Mesothelial cell of epicardium (in vitro differentiated cells): ENCODE measurements at places on chromosomes 5 and 9.
A peak's percentile ranks its signal among the peaks of the same experiment; 100 is the strongest.

DNA sequence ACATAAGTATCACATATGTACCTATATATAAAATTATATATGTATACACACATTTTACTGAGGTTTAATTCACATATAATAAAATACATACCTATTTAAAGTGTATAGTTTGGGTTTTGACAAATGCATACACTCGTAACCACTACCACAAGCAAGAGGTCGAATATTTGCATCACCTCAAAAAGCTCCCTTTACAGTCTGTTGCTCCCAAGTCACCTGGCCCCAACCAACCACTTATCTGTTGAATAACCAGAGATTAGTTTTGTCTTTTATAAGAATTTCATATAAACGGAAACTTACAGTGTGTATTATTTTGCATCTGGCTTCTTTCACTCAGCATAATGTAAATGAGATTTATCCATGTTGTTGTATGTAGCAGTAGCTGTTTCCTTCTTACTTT is 218.9 kb downstream of the MAT2B start:
- no peak for DNase-seq

- DNase-seq, result no peak
These were observed 101.9 kb upstream of the SLC44A1 start for GRCh38 chr9:105142406-105143135.

- DNase-seq, result no peak
These were observed 41.9 kb downstream of the NACC2 start for GRCh38 chr9:136052991-136053756.

DNA sequence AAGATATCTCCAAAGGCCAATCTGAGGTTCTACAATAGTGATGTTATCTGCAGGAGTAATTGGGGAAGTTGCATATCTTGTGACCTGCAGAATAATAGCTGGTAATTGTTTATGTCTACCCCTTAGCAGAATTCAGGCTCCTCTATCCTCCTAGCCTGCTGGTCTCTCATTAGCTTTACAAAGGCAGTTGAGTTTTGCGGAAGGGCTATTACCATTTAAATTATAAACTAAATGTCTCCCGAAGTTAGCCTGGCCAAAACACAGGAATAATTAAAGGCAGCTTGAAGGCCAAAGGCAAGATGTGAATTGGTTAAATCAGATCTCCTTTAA is 168.7 kb downstream of the TTC39B start:
- DNase-seq, result no peak

DNA sequence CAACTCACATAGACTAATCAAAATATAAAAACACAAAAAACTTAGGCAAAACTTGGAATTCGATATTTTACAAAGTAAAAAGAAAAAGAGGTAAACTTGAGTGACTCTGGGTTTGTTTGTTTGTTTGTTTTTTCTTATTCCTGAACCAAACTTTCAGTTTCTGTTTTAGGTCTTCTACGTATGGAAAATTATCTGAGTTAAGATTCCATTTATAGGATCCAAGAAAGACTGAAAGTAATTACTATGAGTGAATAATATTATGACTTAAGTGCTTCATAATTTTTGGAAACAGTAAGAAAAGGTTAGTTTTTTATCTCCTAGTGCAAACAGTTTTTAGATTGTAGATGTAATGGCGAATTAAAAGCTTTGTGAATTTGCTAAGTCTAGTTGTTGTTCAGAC is 13.2 kb downstream of the ST8SIA4 start:
- DNase-seq, result no peak

- DNase-seq, result no peak
These were observed 28.9 kb downstream of the HABP4 start for GRCh38 chr9:96478829-96479371.

DNA sequence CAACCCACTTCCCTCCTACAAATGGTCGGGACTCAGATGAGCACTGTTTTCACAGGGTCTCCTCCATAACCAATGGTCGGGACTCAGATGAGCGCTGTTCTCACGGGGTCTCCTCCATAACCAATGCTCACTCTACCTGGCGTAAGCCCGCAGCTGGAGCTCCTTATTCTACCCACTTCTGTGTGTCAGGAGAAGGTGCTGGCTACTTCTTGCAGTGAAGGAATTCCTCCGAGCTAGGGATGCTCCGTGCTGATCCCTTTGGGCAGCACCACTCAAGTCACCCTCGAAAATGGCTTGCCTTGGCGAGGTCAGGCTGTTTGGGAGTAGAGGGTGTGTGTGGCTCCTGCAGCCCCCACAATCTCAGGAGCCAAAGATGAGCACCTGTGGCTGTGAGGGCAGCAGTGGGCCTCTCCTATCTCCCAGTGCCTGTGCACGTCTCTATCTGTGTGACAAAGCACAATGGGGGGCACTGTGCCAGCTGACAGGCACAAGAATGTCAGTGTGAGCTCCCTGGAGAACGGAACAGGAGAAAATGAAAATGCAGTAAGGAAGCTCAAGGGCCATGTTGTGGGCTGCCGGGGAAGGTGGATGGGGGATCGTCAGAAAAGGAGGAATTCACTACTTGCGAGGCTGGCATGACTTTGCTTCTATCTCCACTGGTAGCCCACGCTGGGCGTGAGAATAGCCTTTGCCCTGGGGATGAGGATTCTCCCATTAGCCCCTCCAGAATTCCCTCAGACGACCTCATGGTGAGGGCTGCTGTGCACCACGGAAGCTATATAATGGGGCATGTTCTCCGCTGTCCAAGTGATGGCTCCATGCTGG is 3.9 kb upstream of the BTNL9 start:
- peak; percentile 33 for DNase-seq

- no peak for DNase-seq
These were observed 594.7 kb upstream of the WWC1 start for GRCh38 chr5:167696558-167697314.

GRCh38 chr9:135359764-135360163 is 119.8 kb upstream of the PPP1R26 start:
- no peak for DNase-seq

DNA sequence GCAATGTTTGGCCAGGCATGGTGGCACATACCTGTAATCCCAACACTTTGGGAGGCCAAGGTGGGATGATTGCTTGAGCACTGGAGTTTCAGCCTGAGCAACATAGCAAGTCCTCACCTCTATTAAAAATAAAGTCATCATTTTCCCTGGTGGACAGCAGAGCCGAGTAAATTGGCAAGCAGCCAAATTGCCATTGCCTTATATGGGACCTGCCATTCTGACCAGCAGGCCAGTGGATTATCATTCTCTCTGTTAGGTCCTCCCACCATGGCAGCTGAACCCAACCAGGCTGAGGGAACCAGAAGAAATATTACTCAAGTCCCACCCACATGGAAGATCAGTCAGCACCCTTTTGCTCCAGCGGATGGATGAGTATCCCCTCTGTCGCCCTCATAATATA is 1829.9 kb downstream of the EFNA5 start:
- no peak for DNase-seq

GRCh38 chr5:111131356-111131755 is 39.2 kb downstream of the WDR36 start:
- no peak for DNase-seq

DNA sequence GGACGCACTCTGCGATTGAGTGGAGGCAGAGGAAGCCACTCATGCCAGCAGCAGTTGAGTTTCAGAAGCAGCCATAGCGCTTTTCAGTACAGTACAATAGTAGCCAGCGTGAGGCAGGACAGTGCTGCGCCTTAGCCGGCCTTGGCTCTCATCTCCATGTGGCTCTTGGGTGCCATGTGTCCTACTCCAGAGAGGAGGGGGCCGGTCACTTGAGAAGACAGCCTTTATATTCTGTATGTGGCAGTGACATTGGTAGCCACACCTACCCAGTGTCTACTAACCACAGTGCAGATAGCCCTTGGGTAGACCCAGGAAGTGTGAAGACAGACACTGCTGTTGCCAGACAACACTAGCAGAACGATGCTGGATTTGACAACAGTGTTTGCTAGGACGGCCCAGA is 42.3 kb downstream of the FAM78A start:
- DNase-seq, result no peak

- DNase-seq, result no peak
These were observed 47.5 kb downstream of the VPS13A start for GRCh38 chr9:77224746-77225312.

DNA sequence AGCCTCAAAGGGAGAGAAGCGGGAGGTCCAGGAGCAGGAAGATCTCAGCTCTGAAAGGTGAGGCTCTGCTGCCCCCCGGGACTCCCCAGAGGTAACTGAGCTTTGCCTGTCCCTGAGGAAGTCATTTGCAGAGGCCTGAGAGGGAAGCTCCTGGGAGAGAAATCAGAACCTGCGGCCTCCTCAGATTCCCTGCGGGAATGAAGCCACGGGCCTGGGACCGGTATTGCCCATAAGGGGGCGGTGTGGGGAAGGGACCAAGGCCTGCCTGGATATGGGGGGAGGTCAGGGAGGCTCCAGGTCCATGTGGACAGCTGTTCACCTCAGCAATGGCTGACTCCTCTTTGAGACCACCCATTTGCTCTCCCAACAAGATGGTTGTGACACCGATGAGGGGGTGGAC is 1.3 kb downstream of the SPATA31E1 start:
- no peak for DNase-seq

GRCh38 chr5:79241535-79241979 is 5.6 kb downstream of the JMY start:
- DNase-seq, result no peak

DNA sequence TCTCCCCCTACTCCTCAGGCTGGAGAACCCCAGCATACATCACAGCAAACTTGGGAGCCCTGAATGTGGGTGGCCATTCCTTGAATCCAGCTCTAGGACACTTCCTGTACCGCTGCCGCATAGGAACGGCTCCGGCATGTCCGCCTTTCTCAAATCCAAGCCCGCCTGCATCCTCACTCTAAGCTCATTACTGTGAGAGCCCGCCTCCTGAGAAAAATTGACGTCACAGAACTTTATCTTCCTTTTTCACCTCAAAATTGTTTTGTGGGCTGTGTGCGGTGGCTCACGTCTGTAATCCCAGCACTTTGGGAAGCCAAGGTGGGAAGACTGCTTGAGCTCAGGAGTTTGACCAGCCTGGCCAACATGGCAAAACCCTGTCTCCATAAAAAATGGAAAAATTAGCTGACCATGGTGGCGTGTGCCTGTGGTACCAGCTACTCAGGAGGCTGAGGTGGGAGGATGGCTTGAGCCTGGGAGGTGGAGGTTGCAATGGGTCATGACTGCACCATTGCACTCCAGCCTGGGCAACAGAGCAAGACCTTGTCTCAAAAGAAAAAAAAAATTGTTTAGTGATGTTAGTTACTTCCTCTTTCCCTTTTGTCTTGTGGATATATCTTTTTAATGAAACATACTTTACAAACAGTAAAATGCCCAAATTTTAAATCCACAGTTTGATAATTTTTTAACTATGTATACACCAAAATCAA is 22.8 kb downstream of the RNF44 start:
- no peak for DNase-seq

GRCh38 chr9:93321220-93321610 is 130.3 kb upstream of the FAM120A start:
- DNase-seq, result no peak

- no peak for DNase-seq
These were observed 154.1 kb downstream of the CARTPT start for GRCh38 chr5:71873191-71873591.

DNA sequence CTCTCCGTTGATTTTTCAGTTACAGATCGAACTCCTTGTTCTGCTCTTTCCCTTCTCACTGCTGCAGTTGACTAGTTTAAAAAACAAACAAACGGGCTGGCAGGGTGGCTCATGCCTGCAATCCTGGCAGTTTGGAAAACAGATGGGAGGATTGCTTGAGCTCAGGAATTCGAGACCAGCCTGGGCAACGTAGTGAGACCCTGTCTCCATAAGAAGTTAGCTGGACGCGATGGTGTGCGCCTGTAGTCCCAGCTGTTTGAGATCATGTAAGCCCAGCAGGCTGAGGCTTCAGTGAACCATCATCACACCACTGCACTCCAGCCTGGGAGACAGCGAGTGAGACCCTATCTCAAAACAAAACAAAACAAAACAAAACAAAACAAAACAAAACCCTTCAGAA is 51.4 kb upstream of the NCS1 start:
- no peak for DNase-seq

DNA sequence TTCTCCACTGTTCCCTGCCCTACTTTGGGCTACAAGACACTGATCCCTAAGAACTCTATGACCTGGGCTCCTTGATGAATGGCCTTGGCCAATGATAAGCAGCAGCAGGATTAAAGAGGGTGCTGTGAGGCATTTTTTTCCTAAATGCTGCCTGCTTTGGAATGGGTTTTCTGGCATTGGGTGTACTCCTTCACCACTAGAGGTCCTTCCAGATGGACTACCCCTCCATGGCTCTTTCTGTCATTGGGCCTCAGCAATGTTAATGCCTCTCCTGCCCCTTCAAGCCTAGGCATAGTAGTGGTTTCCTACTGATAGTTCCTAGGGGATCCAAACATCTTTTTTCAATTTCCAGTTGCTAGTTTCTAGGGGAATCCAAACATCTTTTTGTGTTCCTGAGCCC is 319.3 kb upstream of the RPS23 start:
- DNase-seq, result no peak

GRCh38 chr5:180347702-180348101 is 5.4 kb downstream of the GFPT2 start:
- DNase-seq, result no peak

GRCh38 chr9:81861644-81862043 is 66.6 kb upstream of the SPATA31D4 start:
- no peak for DNase-seq

DNA sequence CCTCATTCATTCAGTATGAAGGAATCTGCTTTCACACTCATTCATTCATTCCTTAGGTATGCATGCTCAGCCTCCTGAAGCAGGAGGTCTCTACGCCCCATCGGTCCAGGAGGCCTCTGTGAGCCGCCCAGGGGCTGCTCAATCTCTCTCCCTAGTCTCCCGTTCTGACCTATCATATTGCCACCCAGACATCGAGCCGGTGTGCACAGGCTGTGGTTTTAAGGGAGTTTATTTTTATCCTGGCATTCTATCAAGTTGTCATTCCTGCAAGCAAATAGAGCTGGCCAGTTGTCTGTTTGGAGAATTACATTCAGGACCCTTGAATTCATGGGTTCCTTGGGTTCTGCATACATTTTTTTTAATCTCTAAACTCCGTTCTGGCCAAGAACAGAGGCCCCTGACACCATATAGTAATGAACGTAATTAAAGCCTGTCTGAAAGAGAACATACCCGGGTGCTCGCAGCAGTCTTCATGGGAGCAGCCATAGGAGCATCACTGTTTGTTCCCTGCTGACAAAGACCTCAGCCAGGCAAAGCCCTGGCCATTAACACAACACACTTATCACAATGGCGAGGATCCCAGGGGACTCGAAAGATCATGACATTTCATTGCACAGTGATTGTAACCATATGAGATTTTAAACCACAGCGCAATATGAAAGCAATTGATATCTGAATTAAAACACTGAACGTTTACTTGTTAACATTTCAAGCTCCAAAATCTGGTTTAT is 80.9 kb downstream of the ADAMTS16 start:
- no peak for DNase-seq

DNA sequence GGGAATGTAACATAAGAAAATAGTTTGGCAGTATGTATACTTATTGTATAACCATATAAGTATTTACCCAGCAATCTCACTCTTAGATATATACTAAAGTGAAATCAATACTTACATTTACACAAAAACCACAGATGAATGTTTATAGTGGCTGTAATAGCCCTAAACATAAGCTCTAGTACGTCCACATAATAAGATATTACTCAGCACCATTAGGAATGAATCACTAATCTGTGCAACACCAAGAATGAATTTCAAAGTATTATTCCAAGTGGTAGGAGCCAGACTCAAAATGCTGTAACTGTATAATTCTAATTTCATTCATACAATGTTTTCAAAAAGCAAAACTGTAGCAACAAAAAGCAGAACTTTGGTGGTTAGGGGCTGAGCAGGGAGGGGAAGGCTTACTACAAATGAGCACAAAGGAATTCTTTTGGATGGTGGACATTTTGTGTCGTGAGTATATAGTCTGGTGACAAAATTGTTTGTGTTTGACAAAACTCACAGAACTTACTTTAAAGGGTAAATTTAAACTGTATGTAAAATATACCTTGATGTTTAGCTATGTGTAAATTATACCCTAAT is 11.9 kb upstream of the C5orf46 start:
- DNase-seq, result no peak
